Skin of body (tissue), 3 donors: ENCODE measurements at places on chromosomes 5 and 9. TPM values are rescaled to one million over a fixed set of nuclear protein-coding genes. Genes with fewer than 3 reads are reported as not detected.

The AQP7 gene
- 37.0 TPM for total RNA-seq

DNA sequence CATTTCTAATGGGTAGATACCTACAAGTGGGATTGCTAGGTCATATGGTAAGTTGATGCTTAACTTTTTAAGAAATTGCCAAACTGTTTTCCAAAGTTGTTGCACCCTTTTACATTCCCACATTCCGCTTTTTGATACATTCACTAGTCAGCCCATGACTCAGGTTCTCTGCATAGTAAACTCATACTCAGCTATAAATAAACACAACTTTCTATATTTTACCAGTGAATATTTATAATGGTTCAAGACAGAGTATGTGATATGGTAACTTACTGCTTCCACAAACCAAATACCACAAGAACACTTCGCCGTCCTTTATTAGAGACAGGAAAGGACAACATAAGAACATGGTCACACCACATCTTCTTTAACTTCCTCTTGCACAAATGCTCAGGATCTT is 54.0 kb downstream of the PLPP1 start:
- DNase-seq = no peak

GRCh38 chr5:20678386-20678785 is 690.4 kb upstream of the CDH18 start:
- no peak for DNase-seq

GRCh38 chr5:121572061-121572460 is 279.6 kb upstream of the FTMT start:
- no peak for DNase-seq

DNA sequence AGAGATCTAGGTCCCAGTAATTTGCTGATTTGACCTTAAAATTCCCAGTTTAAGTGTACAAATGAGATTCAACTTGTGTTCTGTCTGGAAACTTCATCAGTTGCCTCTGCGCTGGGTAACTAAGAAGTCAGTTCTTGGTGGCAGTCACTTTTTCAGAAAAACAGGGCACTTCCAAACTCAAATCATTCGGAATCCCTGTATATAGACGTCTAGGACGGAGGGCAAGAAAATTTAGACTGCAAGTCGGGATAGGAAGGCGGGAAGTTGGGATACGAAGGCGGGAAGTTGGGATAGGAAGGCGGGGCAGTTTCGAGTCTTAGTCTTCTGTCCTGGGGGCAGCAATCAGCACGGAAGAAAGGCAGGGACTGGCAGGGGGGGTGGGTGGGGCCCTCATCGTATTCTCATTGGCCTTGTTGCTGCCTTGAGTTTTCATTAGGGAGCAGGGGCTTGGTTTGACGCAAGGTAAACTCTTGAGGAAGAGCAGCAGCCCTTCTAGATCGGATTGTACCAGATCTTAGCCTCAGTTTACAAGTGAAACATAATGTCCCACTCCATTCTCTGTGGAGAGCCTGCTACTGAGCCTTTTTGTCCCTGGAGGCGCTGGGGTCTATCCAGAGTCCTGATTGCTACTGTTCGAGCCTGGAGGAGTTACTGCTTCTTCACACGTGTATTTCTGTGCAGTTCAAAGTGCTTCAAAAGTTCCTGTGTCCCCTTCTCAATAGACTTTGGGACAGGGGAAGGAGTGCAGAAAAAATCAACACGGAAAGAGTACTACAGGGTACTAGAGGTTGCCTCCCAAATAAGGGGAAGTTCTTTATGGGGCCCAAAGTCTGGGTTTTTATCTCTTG is 2.7 kb upstream of the PURA start:
- DNase-seq = no peak

DNA sequence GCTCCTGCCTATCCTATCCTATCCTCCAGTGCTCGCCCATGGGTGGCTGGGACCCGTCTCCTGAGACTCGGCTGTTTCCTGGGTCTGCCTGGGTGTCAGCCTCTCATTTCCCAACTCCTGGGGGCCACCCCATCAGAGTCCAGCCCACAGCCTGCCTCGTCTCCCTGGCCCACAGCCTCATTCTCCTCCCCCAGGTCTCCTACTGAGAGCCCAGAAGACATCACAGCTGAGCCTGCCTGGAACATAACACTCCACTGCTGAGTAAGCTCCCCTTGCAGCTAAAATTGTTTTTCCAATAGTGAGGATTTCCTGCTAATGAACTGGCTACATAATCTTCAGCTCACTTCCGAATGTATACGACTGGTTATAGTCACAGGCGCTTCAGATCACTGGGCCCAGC is 95.3 kb downstream of the TTLL11 start:
- DNase-seq = peak; percentile 44

GRCh38 chr5:148897842-148898241 is 71.4 kb downstream of the ADRB2 start:
- DNase-seq = no peak

The TRIM7 gene
- 2.3 TPM for total RNA-seq

- no peak for DNase-seq
These were observed 75.2 kb upstream of the RASGRF2 start for GRCh38 chr5:80884929-80885328.

DNA sequence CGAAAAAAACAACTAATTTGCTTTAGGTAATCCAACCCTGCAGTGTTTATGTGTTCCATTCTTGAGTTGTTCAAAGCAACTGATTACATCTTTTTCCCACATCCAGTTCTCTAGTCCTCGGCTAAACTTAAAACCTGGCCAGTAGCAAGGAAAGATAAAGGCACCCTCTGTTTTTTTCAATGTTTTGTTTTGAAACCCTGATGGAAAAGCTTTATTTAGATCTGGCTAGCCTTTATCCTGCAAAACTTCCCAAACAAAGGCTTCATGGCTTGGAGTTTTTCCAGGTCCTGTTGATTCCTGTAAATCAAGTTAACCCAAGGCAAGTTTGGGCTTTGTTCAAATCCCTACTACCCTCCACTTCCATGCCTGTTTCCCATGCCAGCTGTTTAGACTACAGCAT is 105.1 kb downstream of the CEMIP2 start:
- DNase-seq = peak; percentile 20

The GPR151 gene
- total RNA-seq = not detected

DNA sequence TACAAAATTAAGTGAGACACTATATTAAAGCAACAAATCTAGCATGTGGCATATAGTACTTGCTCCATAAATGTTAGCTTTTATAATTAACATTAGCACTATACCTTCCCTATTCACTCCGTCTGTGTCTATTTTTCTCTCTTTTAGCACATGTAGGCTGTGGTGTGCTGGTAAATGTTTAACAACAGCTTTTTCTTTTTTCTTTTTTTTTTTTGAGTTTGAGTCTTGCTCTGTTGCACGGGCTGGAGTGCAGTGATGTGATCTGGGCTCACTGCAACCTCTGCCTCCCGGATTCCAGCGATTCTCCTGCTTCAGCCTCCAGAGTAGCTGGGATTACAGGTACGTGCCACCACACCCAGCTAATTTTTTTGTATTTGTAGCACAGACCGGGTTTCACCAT is 62.1 kb downstream of the SPRY4 start:
- no peak for DNase-seq

DNA sequence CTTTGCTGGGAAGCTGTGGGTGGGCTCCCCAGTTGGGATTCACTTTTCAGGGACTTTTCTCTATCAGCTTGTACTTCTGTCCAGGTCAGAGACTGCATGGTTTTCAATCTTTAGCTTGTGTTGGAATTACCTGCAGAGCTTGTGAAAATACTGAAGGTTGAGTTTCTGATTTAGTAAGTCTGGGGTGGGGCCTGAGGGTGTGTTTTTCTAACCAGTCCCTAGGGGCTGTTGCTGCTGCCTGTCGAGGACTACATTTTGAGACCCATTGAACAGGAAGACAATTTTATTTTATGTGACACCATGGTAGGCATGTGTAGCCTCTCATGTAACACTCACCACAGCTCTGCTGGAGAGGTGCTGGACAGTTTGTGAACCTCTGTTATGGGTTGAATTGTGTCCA is 14.7 kb upstream of the MLANA start:
- no peak for DNase-seq

GRCh38 chr9:76109953-76110352 is 219.5 kb downstream of the PCSK5 start:
- DNase-seq = no peak

DNA sequence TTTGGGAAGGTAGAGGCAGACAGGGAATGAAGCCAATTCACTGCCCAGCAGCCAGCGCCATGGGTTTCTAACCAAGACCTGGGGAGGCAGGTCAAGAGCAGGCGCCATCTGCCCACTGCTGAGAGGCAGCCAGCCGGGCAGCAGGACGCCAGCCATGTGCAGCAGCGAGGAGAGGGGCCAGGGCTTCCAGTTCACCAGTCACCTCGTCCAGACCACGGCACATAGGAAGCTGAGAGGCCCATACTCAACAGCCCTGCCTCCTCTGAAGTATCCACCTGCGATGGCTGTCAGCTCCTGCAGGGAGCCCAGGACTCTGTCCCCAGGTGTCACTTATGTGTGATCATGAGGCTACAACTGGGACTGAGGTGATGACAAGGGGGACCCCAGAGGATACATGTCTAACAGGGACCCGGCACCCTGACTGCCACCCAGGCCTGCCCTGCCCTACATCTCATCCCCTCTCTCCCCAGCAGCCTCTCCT is 30.1 kb downstream of the IPPK start:
- no peak for DNase-seq

- DNase-seq = no peak
These were observed 238.2 kb downstream of the PBX3 start for GRCh38 chr9:125985142-125985997.

The IL5 gene
- total RNA-seq = not detected

DNA sequence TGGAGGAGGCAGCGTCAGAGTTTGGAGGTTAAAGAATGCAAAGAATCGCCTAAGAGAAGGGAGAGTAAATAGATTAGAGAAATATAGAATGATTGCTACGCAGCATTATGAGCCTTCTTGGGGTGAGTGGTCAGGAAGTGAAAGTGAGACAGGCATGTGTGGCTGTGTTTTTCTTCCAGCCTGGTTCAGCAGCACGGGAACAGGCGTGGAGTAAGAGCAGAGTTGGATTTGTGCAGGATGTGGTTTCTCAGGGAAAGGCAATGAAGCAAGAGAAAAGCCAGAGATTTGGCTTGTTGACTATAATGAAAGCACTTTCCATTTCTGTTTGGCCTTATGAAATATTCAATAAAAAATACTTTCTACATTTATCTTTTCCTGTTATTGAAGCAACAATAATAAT is 34.3 kb upstream of the FRMD3 start:
- no peak for DNase-seq

DNA sequence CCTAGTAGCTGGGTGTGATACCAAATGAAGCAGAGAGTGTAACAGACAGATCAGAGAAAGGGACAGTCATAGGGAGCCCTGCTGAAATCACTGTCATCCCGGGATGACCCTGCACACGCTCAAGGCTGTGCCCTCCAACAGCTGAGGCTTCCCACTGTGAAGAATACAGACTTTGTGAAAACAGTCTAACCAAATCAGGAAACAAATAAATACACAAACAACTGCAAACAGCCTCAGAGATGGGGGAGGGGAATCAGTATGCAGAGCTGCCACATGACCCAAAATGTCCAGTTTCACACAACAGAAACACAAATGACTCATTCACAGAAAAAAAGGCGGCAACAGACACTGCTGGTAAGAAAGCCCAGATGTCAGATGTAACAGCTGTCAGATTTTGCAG is 101.9 kb downstream of the ADAMTS2 start:
- peak; percentile 77 for DNase-seq

The PCDHGA1 gene
- total RNA-seq = 0.39 TPM

DNA sequence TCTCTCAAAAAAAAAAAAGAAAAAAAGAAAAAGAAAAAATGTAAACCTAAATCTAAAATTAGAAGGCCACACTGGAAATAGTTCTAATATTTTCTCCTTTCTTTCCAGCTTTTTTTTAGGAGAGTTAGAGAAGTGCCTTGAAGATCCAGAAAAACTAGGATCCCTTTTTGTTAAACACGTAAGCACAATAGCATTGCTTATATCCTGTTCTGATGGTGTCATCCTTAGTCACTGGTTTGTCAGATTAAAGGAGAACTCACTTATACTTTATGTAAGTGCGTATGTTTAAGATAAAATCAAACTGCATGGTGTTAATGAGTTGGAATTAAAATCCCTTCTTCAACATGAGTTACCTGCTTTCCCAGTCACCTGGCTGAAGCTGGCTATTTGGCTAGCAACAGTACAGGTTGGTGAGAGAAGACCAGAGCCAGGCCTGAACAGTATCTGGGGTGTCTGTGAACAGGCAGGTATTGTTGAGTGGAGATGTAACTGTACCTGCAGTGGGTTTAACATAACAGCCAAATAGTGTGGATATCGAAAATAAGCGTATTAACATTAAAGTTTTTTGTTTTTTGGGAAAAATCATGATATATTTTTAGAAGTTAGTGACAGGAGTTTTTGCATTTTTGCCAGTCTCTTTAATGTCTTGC is 104.7 kb upstream of the OTULINL start:
- no peak for DNase-seq

DNA sequence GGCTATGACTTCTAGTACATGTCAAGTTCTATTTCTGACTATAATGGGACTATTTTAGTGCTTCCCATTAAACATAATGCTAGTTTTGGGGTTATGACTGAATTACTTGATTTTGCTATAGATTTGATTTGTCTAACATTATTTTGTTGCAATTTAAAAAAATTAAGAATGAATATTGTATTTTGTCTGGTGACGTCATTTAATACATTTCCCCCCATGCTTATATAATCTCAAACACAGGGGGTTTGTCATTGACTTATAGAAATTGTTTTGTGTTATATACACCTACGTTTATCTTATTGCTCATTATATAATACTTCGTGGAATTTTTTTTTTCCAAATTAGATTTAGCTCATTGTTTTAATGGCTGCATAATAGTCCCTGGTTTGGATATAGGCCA is 270.3 kb upstream of the VLDLR start:
- DNase-seq = no peak

GRCh38 chr9:12819436-12820185 is 44.8 kb downstream of the LURAP1L start:
- DNase-seq = no peak

The IL33 gene
- 28.1 TPM for total RNA-seq

GRCh38 chr5:10735569-10736276 is 25.3 kb downstream of the DAP start:
- DNase-seq = no peak

GRCh38 chr5:68378204-68378820 is 162.8 kb downstream of the PIK3R1 start:
- DNase-seq = no peak

The SLC9A3 gene
- total RNA-seq = 1.5 TPM

DNA sequence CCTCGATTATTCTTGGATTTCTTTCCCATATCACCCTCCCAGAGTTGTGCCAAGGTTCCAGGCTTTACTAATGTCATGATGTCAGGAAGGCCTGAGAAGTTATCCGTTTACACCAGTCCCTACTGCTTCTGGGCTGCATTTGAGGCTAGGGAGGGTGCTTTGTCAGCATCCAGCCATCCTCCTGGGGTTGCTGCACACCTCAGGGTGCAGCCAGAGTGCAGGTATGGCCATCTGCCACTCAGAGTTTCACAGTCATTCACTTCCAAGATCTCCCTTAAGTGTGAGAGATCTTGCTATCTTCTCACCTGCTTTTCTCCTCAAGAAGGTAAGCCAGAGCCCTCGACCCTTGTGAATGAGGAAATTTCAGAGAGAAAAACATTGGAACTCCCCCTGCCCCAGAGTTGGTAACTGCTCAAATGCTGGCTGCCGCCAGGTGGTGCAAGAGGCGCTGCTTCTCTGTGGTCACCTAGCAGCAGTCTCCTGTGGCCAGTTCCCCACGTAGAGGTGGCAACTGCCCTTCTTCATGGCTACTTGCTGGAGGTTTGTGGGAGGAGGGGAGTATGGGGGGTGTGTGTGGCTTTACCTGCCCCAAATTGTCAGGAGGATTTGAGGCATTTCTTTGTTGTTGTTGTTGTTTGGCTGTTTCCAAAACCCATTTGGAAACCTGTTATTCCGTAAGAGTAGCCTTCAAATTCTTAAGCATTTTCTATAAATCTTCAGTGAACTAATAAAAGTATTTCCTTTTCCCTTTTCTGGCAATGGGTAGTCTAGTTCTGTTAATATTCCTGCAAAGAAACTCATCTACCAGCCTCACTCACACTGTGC is 259.6 kb upstream of the DMRT1 start:
- DNase-seq = no peak
